NCI-H1092 (cell line): ENCODE measurements at places on chromosomes 16 and 17.

DNA sequence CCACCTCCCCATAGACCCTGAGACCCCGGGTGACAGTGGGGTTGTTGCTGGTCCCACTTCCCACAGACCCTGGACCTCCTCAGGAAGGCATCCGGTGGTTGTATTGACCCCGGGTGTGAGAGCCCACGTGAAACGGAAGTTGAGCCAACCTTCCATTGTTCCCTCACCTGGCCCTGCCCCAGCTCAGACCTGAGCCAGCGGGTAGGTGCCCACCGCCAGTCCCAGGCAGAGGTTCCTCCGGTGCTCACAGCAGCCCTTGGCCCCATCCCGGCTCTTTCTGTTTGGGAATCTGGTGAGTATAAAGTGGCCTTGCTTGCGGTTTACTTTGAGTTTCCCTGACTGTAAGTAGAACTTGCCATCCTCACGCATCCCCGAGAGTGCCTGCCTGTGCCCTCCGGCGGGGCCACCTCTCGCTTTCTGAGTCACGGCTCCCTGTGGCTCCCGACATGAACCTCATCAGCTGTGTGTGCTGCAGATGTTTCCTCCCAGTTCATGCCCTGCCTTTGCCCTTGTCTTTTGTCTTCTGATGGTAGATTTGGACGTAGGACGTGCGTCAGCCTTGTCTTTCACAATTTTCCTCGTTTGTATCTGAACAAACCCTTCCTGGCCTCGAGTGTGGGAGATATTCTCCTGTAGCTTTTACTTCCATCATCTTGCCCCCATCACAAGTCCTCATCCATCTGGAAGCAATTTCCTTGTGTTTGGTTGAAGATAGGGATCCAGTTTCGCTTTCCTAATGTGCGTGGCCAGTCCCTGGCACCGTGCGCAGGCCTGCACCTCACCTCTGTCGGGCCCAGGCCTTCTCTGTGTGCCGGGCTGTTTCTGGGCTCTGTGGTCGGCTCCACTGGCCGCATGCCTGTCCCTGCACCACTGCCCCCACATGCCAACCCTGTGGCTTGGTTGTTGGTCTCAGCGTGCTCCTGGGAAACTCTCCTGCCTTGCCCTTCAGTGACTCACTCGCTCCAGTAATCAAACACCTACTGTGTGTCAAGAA, 76.0 kb downstream of the METRNL start:
- no peak for DNase-seq

- DNase-seq = no peak
These were observed 49.2 kb upstream of the CBFA2T3 start for GRCh38 chr16:89026121-89026612.

DNA sequence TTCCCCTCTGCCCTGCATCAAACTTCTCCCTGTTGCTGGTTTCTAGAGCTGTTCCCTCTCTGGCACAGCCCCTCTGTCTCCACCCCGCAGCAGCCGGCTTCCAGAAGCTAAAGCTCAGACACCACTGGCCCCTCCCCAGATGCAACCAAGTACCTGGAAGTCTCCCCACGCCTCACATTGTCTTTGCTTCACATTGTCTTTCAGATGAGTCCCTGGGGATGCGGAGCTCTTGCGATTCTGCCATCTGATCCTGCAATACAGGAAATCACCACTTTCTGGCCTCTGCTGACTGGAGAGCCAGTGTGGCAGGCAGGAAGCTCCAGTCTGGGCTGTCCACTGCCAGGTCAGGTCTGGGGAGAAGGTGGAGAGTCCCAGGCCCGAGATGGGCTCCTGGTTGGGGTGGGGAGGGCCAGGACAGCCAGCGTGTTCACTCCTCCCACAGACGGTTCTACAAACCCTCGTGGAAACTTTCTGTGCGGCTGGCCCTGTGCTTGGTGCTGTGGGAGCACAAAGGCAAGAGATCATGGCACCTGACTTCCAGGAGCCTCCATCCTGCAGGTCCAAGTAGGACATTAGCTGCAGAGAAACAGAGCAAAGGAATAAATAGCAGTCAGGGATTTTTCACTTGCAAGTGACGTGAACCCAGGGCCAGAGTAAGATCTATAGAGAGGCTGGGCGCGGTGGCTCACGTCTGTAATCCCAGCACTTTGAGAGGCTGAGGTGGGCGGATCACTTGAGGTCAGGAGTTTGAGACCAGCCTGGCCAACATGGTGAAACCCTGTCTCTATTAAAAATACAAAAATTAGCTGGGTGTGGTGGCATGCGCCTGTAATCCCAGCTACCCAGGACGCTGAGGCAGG, 47.9 kb upstream of the MAP3K14 start:
- peak; percentile 20 for DNase-seq

GRCh38 chr17:46995841-46996571, 17.0 kb upstream of the RPRML start:
- no peak for DNase-seq

- DNase-seq = no peak
These were observed 5.1 kb downstream of the RNF112 start for GRCh38 chr17:19415806-19416775.

- no peak for DNase-seq
These were observed 356.4 kb downstream of the FOXL1 start for GRCh38 chr16:86934581-86935375.

GRCh38 chr17:80892019-80892855, 99.4 kb upstream of the CHMP6 start:
- DNase-seq = no peak

GRCh38 chr16:77555126-77555525, 120.3 kb upstream of the ADAMTS18 start:
- no peak for DNase-seq

GRCh38 chr17:29178750-29179231, 1.4 kb downstream of the MYO18A start:
- DNase-seq = no peak

GRCh38 chr16:17328932-17329331, 141.8 kb downstream of the XYLT1 start:
- no peak for DNase-seq

DNA sequence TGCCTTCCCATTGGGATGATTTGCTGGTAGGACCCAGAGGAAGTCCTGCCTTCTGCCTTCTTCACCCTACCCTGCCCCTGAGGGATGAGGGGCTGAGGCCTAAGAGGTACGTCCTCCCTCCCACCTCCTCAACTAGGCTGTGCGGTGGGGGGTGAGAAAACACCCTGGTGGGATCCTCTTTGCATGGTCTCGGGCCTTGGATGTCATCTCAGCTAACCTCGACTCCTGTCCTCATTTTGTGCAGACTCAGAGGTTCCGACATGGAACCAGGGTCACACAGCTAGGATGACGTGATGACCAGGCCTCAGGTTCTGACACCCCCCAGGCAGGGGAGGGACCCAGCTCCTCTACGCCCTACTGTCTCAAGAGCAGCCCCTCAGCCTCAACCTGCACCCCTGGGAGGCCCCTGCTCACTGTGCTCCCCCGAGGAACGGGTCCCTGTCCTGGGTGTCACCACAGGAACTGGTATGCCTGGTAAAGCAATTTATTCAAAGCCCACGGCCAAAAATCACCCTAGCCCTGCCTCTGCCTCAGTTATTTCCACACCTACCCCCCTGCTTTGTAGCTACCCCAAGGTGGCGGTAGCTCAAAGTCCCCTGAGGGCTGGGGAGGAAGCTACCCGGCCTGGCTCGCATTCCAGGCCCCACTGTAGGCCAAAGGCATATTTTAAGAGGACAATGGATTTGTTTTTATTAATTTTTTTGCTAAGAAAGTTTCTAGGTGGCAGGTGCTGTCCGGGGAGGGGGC, 17.5 kb downstream of the UNC13D start:
- DNase-seq = no peak

DNA sequence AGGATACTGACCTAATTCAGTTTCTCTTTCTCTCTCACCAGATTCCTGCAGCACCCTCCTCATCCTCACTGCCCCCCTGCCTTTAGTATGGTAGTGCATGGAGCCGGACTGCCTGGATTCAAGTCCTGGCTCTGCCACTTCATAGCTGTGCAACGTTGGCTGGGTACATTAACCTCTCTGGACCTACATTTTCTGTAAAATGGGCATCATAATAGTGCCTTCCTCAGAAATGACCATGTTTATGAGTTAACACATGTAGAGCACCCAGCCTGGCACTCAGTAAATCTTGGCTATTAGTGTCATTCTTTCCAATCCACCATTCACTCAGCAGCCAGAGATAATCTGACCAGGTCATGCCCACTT, 7.3 kb downstream of the UNC119 start:
- no peak for DNase-seq
